ENCODE measurements at places on chromosomes 5 and 9. TPM values are rescaled to one million over a fixed set of nuclear protein-coding genes. Genes with fewer than 3 reads are reported as not detected.

Gene SARDH
- 0.81 TPM for polyA plus RNA-seq

Gene PCAT7
- polyA plus RNA-seq: not detected

Gene MSMP
- polyA plus RNA-seq: not detected

Gene LRRC26
- not detected for polyA plus RNA-seq

Gene CDKN2B
- polyA plus RNA-seq: 1.4 TPM

Gene SNX2
- 14.7 TPM for polyA plus RNA-seq

Gene NDST1
- polyA plus RNA-seq: 9.6 TPM

Gene OBP2B
- polyA plus RNA-seq: not detected

Gene TEX48
- polyA plus RNA-seq: not detected

Gene CAMK4
- 2.6 TPM for polyA plus RNA-seq

Gene SCGB3A2
- 0.71 TPM for polyA plus RNA-seq

Gene PSAT1
- polyA plus RNA-seq: 31.7 TPM

Gene CMYA5
- polyA plus RNA-seq: 0.54 TPM

Gene ZNF608
- polyA plus RNA-seq: 30.3 TPM

Gene SLC25A51
- polyA plus RNA-seq: 14.9 TPM

Gene HINT2
- 199 TPM for polyA plus RNA-seq
